Spinal cord (tissue), 10 donors: ENCODE measurements at places on chromosomes 1 and 21. TPM values are rescaled to one million over a fixed set of nuclear protein-coding genes. Genes with fewer than 3 reads are reported as not detected.

DNA sequence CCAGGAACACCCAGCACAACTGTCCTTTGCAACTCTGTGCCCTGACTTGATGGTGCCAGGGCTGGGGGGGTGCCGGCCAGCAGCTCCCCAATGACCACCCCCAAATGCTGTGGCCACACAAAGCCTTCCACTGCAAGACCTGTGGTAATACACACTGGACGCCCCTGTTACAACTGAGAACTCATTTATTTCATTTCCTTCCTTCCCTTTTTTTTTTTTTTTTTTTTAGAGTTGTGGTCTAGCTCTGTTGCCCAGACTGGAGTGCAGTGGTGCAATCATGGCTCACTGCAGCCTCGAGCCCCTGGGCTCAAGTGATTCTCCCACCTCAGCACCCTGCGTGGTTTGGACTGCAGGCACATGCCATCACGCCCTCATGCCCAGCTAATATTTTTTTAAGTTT lies 25.2 kb downstream of the TP73 start:
- no peaks in the 10 kb centered on the region for H3K36me3 ChIP-seq
- H3K4me1 ChIP-seq, result peaks cover 17% of the 10 kb centered on the region
- no peak for DNase-seq
- H3K4me3 ChIP-seq, result no peak overlapping the region

DNA sequence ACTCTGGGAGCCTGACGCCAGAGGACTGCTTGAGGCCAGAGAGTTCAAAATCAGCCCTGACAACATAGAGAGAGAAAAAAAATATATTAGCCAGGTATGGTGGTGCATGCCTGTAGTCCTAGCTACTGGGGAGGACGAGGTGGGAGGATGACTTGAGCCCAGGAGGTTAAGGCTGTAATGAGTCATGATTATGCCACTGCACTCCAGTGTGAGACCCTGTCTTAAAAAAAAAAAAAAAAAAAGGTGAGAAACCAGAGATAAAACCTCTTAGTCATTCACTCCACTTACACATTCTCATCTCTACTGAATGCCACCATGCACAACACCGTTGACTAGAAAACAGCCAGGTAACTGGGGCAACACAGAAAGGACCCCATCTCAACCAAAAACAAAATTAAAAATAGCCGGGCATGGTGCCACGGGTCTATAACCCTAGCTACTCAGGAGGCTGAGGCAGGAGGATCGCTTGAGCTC lies 178.1 kb downstream of the SLC45A1 start:
- no peaks in the 10 kb centered on the region for H3K27me3 ChIP-seq
- H3K27ac ChIP-seq, result no peak overlapping the region
- peaks cover 30% of the 10 kb centered on the region for H3K36me3 ChIP-seq
- H3K4me1 ChIP-seq, result no peaks in the 10 kb centered on the region
- H3K4me3 ChIP-seq, result no peak overlapping the region
- no peak for DNase-seq

DNA sequence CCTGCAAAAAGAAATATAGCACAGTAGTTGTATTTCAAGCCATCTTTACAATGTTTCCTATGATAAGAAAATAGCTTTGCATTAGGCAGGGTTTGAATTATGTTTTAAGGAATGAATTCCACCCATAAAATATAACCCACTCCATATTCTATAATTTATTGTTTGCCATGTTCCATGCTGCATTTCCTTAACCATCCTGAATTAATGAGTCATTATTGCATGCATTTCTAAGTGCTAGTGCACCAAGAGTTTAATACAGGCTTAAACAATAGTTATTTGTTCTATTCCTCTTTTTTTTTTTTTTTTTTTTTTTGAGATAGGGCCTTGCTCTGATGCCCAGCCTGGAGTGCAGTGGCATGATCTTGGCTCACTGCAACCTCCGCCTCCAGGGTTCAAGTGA lies 45.2 kb downstream of the MIGA1 start:
- no peaks in the 10 kb centered on the region for H3K4me1 ChIP-seq
- no peaks in the 10 kb centered on the region for H3K27me3 ChIP-seq
- no peak for DNase-seq

- H3K4me1 ChIP-seq, result no peaks in the 10 kb centered on the region
- no peaks in the 10 kb centered on the region for H3K27me3 ChIP-seq
- H3K27ac ChIP-seq, result no peak overlapping the region
- no peak for DNase-seq
- H3K36me3 ChIP-seq, result peaks cover 6% of the 10 kb centered on the region
- no peak overlapping the region for H3K4me3 ChIP-seq
These were observed 67.7 kb downstream of the MRPL39 start for GRCh38 chr21:25539606-25540005.

- H3K4me3 ChIP-seq, result no peak overlapping the region
- no peak overlapping the region for H3K27ac ChIP-seq
- H3K27me3 ChIP-seq, result no peaks in the 10 kb centered on the region
- no peak for DNase-seq
- H3K4me1 ChIP-seq, result no peaks in the 10 kb centered on the region
These were observed 1153.5 kb upstream of the TMPRSS15 start for GRCh38 chr21:19557046-19557445.

CD1D gene
- total RNA-seq, result 0.99 TPM

CLCA1 gene
- total RNA-seq, result 0.06 TPM

TMEM125 gene
- total RNA-seq, result 19.3 TPM

RPTN gene
- total RNA-seq, result not detected

AMY2A gene
- total RNA-seq, result 0.69 TPM
